ENCODE measurements at places on chromosomes 6 and 20. TPM values are rescaled to one million over a fixed set of nuclear protein-coding genes. Genes with fewer than 3 reads are reported as not detected.

Gene CALHM5
- total RNA-seq: 3.9 TPM

Gene PMEPA1
- total RNA-seq: 12.1 TPM

Gene KCNK16
- not detected for total RNA-seq

Gene RAB22A
- total RNA-seq: 18.3 TPM

Gene SLC17A5
- total RNA-seq: 12.2 TPM

Gene C6orf47
- total RNA-seq: 35.8 TPM

Gene TGM3
- total RNA-seq: 130 TPM
